NCI-H2227 treated with DMSO at 0.1 percent for 48 hours (cell line): ENCODE measurements at places on chromosomes 2 and 18.

GRCh38 chr18:44323125-44323524, 357.6 kb upstream of the SETBP1 start:
- no peak for DNase-seq

DNA sequence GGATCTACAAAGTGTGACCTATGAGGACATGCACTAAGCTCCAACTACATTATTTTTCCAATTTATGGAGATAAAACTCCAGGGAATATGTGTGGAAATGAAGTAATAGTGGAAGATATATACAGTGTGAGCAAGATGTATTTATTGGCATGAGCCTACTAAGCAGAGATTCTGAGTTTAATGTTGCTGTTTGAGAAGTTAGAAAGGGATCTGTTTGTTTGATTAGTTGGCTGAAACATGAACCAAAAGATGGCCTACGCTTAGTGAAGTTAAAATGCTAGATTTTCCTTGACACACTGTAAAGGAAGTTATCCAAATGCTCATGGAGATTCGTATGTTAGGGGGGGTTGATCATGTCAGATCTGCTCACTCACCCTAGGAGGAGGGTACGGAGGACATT, 621.7 kb downstream of the TMEM182 start:
- no peak for DNase-seq

- DNase-seq = no peak
These were observed 774 bp downstream of the IER3IP1 start for GRCh38 chr18:47175283-47175897.

DNA sequence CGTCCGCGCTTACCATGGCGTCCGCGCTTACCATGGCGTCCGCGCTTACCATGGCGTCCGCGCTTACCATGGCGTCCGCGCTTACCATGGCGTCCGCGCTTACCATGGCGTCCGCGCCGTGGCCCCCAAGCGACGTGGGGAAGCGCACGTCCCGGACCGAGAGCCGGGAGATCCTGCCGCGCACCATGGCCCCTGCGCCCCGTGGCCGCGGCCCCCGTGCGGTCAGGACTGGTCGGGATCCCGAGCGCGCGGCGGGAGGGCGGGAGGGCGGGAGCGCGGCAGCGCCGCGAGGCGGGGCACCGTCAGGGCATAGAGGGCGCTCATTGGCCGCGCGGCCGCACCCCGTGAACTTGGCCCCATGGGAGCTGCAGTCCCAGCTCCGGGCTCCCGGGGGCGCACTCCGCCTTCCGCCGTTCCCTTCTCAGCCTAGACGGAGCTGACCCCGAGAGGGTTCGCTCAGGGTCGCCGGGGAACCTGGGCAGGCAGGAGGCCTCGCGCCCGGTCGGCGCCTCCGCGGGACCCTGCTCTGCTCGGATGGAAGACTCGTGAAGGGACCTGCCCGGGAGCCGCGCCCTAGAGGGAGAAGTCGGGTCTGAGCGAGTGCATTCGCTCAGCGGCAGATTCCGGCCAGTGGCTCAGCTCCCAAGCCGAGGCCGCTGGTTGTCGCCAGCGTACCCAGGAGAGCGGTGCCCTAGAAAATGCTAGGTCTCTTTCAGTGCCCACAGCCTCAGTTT, at the start of gene ENOSF1:
Gene ENOSF1 (minus strand): TSS at position 230 of the 734 bp plus-strand sequence. CDS start 43 bp downstream, at position 187.
- DNase-seq = peak; percentile 80

GRCh38 chr2:150357770-150358467, 129.5 kb downstream of the RND3 start:
- no peak for DNase-seq

GRCh38 chr2:99198103-99198841, 17.3 kb downstream of the MRPL30 start:
- no peak for DNase-seq

DNA sequence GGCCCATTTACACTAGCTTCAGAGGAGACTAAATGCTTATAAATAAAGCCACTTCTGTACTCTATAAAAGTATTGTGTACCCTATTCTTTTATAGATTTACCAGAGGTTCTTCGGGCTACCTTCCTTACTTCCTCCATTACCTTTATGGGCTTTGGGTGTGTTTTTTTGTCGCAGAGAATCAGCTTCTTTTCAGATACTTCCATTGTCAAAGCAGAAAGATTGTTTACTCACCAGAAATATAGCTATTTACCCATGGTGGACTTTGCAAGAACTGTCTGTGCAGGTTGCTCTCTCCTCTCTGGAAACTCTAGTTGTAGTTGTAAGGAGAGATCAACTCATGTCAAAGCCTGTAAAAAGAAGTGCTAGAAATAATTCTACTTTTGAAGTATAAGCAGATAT, 14.8 kb downstream of the CCDC121 start:
- DNase-seq = no peak

DNA sequence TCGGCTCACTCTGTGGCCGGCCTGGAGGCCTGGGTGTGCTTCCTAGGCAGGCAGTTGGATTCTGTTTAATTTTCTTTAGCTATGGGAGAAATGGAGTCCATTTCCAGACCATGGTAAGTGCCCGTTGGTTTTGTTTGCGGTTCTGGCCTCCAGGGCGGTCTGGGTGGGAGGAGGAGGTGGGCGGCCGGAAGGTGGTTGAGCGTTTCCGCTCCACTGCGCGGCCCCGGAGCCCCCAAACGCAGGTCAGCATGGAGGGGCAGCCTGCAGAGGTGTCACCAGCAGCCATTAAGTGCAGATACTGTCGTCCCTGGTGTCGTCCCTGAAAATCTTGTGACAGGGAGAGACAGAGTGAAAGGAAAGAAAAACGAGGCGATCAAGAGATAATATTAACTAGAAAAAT, 303.9 kb downstream of the GBX2 start:
- DNase-seq = peak; percentile 32

GRCh38 chr18:40864846-40865245, 1090.2 kb upstream of the PIK3C3 start:
- no peak for DNase-seq

DNA sequence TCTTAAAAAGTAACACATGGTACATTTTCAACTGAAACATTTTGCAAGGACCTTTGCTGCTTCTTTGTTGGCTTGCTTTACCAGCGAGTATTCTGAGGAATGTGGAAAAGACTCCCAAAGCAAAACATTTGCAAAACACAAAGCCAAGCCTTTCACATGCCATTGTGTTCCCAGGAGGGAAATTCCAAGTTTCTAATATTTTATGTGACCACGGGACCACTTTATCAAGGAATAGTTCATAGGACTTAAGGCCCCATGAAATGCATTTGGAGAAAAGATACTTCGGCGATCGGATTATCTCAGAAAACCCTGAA, 26.2 kb downstream of the CYP27C1 start:
- no peak for DNase-seq

DNA sequence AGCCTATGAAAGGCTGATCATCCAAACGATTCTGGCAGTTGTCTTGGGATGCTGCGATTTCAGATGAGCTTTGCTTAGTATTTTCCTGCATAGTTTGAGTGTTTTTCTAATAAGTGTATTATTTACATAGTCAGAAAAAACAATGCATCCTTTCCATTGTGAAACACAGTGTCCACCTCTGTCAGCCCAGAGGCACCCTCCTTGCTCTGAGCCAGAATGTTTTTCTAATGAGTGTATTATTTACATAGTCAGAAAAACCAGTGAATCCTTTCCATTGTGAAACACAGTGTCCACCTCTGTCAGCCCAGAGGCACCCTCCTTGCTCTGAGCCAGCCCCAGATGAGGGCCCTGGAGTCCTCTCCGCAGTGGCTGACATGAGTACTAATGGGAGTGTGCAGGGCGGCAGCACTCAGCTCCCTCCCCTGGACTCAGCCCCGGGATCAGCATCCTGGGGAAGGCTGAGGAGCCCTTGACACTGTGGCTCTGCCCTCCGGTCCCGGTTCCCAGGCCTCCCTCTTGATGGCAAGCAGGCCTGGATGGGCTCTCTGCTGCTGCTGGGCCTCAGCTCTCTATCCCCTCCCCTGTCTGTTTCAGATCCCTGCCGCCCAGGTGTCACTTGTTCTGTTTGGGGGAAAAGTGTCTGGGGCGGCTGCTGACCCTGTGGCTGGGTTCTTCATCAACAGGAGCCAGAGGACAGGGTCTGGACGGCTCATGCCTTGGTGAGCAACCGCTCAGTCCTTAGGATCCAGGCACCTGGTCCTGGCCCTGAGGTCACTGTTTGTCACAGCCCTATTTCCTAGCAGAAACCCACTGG, 5.9 kb downstream of the MFSD2B start:
- no peak for DNase-seq

GRCh38 chr2:36485521-36485920, 112.4 kb downstream of the FEZ2 start:
- DNase-seq = no peak

- no peak for DNase-seq
These were observed 93.8 kb downstream of the PRKCE start for GRCh38 chr2:45745231-45745630.

DNA sequence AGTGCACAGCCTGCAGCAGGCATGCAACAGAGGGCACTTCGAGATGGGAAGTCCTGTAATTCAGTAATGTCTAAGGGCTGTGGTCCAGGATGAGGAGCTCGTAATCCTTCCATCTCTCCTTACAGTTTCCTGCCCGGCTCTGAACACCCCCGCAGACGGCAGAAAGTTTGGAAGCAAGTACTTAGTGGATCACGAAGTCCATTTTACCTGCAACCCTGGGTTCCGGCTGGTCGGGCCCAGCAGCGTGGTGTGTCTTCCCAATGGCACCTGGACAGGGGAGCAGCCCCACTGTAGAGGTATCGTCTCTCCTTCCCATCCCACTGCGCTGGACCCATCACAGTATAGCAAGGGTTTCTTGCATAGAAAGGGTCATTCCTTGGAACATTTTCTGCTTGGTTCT, 26.7 kb downstream of the FBLN7 start:
- no peak for DNase-seq

- DNase-seq = no peak
These were observed 691.8 kb upstream of the NRXN1 start for GRCh38 chr2:51723691-51724090.

GRCh38 chr2:85662899-85663593, 5.0 kb downstream of the SFTPB start:
- DNase-seq = no peak

DNA sequence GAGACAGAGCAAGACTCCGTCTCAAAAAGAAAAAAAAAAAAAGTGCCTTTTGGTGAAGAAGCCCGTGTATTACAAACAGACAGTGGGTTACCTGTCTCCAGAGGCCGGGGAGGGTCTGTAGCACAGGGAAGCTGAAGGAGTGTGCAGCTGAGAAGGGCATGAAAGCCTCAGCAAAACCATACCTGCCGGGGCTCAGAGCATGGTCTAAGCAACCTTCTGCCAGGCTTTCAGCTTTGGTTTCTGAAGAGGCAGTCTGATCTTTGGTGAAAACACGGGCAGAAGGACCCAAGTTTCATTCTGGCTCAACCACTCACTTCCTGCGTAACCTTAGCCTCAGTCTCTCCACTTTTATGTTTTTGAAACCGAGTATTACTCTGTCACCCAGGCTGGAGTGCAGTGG, 21.5 kb downstream of the SH2D6 start:
- no peak for DNase-seq

DNA sequence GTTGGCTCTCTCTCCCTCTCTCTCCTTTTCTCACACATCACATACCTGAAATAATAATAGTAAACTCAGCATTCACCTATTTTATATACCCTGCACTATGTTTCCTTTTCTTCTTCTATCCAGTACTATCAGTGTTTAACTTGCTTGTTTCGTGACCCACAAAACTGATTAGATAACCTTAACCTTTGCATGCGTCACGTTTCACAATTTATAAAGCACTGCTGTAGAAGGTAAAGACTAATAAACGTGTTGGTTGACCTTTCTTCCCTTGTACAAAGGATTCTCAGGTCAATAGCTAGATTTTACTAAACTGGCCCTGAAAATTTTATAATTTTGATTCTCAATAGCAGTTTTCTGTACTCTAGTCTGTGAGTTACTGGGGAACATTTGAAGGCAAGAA, 791.7 kb downstream of the DPP10 start:
- DNase-seq = no peak

GRCh38 chr2:60932954-60933353, 51.6 kb downstream of the REL start:
- DNase-seq = no peak

DNA sequence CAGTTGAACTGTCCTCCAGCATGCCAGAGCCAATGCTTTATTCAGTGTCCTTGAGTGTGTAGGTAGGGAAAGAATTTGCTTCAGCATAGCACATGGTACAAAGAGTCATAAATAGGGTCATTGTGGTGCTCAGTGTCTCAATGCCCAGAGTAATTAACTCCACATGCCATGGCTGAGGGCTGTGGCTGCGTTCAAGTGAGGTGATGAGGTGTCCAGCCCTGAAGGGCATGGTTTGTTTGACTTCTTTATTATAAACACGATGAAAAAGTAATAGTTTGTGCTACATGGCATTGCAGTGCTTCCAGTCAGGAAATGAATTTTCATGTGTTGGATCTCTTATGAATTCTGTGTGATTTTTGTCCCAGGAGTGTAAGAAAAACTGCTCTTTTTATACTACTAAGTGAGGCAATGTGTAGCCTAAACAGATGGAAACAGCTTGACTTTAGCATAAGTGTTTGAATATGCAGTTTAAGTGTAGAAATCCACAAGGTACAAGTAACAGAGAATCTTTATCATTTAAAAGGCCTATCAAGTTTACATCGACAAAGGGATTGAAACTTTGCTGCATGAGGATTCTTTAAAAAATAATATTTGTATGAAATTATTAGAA, 507.9 kb upstream of the CDH2 start:
- no peak for DNase-seq
